ENCODE measurements at places on chromosomes 5 and 9.

GRCh38 chr9:94717761-94718160, 8.7 kb upstream of the AOPEP start:
- peak; percentile 29 for DNase-seq

DNA sequence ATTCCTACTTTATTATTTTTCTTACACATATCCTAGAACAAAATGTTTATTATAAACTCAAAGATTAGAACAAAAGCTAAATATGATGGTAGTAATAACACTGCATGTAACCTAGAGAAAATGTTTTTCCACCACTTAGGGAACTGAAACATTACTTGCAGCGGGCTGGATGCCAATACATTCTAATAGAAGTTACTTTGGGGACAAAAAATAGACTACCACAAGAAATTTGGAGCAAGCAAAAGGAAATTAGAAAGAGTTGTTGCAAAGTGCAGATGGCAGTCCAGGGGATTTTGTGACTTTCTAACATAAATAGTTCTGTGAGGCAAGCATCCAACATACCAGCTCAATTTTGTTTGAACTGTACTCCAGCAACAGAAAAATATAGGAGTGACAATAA, 255.3 kb upstream of the GRIN3A start:
- no peak for DNase-seq

DNA sequence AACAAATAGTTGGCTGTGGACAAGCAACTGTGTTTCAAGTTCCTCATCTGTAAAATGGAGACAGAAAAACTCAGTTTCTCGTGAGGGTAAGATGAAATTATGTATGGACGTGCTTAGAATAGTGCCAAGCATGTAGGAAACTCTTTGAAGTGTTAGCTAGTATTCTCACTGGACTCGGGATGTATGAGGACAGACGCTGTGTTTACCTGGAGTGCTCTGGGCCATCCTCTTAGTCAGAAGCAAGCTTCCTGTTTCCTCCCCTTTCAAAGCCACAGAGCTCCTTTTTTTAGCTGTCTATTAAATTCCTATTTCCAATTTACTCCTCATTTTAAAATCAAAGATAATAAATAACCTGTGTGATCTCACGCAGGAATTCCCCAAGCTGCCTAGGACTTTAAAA, 23.8 kb upstream of the IQGAP2 start:
- peak; percentile 19 for DNase-seq

DNA sequence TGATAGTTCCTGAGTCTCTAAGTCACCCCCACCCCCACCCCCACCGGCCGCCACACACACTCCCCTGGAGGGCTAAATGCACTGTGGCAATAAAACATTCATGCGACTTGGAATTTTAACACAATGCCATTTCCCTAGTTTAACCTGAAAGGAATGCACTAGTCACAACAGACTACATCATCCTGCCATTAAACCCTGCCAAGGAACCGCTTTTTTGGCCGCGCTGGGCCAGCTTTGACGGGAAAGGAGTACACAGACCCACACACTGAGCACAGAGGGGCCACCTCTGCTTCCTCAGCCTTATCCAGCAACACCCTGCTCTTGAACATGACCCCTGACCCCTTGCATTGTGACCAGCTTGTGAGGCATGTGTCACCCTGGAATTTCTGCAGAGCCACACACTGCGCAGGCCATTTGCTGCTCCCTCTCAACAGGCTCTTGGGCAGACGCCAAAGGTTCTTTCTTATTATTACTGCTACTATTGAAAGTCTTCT, 165.3 kb downstream of the BNC2 start:
- DNase-seq = peak; percentile 96

DNA sequence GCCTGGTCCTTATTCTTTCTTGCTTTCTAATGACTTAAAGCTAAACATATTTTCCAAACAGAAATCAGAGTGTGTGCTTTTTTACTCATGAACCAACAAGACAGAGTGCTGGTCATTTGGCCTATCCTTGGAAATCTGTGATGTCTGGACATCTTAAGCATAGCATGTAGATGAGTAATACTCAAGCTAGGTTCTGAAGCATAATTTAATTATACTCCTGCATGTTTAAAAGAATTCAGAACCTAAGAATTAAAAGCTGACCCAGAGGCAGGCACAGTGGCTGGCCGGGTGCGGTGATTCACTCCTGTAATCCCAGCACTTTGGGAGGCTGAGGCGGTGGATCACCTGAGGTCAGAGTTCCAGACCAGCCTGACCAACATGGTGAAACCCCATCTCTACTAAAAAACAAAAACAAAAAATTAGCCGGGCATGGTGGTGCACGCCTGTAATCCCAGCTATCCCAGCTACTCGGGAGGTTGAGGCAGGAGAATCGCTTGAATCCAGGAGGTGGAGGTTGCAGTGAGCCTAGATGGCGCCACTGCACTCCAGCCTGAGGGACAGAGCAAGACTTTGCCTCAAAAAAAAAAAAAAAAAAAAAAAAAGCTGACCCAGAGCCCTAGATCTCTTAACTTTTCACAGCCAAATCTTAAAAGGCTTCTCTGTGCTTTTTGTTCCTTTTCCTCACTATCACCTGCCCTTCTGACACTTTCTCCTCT, 16.2 kb upstream of the TJP2 start:
- DNase-seq = peak; percentile 84

Data from ELR (cell line).